Left renal pelvis (tissue), 4 donors: ENCODE measurements at places on chromosomes 16 and 17. TPM values are rescaled to one million over a fixed set of nuclear protein-coding genes. Genes with fewer than 3 reads are reported as not detected.
A peak's percentile ranks its signal among the peaks of the same experiment; 100 is the strongest.

The CSF3 gene
- 0.23 TPM for polyA plus RNA-seq

The BLMH gene
- 85.5 TPM for polyA plus RNA-seq

The TAC4 gene
- polyA plus RNA-seq: not detected

The TSPAN10 gene
- polyA plus RNA-seq: 2.1 TPM

The EFNB3 gene
- 24.9 TPM for polyA plus RNA-seq

DNA sequence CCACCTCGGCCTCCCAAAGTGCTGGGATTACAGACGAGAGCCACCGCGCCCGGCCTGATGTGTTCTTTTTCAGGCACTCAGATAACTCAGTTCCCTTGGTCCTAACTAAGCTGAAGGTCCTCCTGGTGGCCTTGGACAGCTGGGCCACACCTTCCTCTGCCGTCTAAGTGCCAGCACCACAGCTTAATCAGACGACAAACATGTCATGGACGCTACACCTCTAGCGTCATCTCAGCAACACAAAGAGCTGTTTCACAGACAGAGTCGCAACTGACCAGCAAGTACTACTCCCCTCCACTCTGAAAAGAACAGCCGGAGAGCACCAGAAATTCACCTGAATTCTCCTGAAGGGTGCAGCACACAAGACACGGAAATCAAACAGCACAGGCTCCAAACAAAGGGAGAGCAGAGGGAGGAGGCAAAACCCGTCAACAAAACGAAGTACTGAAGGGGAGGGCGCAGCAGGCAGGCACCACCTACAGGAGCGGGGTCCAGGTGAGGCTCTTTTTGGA, 4.4 kb downstream of the TRAP1 start:
- no peak for DNase-seq

DNA sequence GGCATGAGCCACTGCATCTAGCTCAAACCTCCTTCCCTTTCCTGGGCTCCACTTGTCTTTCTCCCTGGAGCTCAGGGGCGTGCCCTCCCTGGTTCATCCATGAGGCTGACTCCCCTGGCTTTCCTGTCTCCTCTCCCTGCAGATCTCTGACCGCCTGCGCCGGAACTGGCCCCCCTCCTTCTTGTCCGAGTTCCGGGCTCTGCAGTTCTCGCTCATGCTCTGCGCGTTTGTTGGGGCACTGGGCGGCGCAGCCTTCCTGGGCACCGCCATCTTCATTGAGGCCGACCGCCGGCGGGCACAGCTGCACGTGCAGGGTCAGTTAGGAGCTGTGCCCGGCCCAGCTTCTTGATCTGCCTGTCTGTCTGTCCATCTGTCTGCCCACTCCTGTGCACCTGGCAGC, 1.2 kb upstream of the LAT start:
- no peak for DNase-seq

DNA sequence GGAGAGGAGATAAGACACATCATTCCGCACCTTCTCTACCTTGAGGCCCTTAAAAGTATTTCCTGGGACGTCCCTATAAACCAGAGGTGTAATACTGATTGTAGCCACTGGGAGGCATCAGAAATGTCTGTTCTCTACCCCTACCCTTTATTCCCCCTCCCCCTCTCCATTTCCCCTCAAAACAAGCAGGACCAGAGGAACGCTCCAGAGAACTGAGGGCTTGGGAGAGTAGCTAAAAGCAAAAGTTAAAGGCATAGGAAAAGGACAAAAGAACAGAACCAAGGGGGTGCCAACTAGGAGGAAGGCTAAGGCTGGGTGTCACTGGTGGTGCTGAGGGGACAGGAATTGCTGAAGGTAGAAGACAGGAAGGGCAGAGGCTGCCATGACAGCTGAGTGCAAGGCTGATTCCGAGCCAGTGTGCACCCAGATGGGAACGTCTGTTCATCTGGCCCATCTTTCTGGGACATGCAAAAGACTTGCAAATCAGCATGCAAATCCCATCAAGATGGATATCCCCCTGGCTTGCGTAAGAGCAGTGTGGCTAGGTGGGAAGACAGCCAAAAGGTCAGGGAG, 6.7 kb downstream of the CAMTA2 start:
- no peak for DNase-seq

DNA sequence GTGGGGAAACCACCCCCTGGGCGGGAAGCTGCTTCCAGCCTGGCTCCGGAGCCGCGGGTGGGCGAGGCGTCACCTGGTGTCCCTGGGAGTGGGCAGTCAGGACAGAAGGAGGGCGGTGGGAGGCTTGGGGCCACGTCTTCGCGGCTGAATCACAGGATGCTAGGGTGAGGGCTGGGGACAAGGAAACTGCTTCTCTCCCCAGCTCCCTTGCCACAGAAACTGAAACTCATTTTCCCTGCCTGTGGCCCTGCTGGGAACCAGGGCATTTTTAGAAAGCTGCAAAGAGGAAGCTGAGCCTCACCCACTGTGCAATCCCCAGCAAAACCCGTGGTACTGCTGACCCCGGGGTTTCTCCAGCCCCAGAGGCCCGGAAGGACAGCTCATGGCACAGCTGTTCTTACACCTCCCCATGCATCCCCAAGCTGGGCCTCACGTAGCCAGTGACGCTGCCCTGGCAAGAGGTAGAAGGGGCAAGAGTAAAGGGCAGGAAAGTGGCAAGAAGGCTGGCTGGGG, 8.2 kb downstream of the RHBDF2 start:
- no peak for DNase-seq

The CD79B gene
- 2.5 TPM for polyA plus RNA-seq

DNA sequence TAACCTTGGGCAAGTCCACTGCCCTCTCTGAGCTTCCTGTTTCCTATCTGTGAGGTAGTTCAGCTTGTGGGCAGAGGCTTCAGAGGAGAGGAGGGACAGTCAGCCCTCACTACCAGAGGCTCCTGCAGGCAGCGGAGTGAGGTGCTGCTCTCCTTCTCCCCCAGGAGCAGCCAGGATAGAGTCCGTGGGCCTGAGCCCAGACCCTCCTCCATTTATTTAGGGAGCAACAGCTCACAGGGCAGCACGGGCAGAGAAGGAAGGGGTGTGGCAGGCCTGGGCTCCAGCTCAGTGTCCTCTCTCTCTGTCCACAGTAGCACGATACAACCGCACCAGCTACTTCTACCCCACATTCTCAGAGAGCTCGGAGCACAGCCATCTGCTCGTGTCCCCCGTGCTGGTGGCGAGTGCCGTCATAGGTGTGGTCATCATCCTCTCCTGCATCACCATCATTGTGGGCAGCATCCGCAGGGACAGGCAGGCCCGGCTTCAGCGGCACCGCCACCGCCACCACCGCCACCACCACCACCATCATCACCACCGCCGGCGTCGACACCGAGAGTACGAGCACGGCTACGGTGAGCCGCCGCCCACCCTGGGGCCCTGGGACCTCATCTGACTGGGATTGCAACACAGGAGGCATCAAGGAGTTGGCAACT, 42.3 kb downstream of the BEAN1 start:
- DNase-seq: no peak

GRCh38 chr17:8117980-8118768, at the start of gene ALOXE3:
Gene ALOXE3 (minus strand): TSS chr17:8118514. CDS start chr17:8117990, 524 bp downstream.
- DNase-seq: no peak

DNA sequence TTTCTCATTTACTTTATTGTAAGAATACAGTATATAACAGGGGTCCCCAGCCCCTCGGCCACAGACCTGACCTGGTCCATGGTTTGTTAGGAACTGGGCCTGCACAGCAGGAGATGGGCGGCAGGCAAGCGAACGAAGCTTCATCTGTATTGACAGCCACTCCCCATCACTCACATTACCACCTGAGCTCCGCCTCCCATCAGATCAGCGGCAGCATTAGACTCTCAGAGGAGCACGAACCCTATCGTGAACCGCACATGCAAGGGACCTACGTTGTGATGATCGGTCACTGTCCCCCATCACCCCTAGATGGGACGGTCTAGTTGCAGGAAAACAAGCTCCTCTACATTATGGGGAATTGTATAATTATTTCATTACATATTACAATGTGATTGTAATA, 410.6 kb downstream of the SLC39A11 start:
- no peak for DNase-seq

DNA sequence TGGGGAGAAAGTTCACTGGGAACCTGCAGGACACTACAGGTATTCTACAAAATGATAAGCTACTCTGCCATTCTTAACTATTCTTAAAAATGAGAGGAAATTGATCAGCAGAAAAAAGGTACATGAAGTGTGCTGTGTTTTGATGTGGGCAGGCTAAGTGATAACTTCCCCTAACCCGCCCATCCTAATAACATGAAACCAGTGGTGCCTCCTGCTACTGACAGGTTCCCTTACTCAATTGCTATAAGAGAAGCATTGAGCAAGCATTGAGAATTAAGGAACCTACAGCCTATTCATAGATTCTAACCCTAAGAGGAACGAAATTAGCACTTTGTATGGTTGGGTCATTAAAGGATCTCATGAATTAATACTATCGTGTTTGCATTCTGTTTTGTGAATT, 18.9 kb downstream of the XYLT1 start:
- no peak for DNase-seq

The TMC8 gene
- 2.6 TPM for polyA plus RNA-seq

- no peak for DNase-seq
Observed at GRCh38 chr16:28309811-28310311, 17.5 kb downstream of the SBK1 start.

The SLC25A11 gene
- 40.5 TPM for polyA plus RNA-seq

- no peak for DNase-seq
Observed at GRCh38 chr16:22219389-22220068, 13.5 kb downstream of the EEF2K start.

DNA sequence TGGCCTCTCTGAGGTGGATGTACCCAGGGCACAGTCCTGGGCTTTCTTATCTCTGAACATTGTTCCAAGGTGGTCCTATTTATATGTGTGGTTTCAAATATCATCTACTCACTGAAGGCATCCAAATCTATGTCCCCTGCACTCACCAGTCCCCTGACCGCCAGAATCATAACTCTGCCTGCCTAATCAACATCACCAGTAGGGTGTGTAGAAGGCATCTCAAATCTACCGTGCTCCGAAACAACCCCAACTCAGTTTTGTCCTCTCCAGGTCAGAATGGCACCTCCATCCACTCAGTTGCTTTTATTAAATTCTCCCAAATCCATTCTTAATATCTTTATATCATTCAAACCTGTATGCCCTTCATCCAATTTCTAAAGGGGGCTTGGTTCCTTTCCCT, 536.3 kb downstream of the GRIN2A start:
- no peak for DNase-seq

- no peak for DNase-seq
Observed at GRCh38 chr16:75733305-75734211, 7.3 kb upstream of the CPHXL start.

The TP53TG3C gene
- not detected for polyA plus RNA-seq

DNA sequence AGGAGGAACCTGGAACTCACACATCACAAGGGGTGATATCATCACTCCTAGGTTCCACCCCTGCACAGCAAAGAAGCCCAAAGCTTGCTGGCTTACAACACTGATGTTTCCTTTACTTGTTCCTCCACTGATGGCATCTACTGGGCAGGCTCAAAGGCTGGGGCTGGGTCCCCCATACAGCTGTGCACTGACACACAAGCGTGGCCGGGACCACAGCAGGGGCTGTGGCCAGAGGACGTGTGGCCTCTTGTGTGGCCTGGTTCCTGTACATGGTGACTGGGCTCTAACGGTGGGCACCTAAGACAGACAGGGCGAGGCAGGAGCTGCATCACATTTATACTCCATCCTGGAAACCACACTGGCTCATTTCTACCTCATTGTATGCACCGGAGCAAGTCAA, 264.4 kb upstream of the FOXF1 start:
- no peak for DNase-seq

DNA sequence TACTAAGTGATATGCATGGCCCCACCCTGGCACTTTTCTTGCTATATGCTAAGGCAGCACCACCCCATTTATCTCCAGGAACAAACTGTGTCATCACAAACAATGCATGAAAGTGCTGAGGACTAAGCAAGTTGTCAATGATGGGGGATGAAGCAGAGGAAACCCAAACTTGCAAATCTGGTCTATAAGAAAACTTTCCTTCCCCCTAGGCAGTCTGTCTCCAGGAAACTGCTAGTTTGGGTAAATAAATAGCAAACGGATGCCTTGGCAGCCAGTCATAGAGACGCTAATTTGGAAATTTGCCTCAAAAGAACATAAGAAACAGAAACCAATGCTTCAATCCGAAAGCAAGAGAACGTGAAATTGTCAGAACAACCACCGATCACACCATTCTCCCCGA, 5.6 kb upstream of the HSBP1 start:
- peak; percentile 42 for DNase-seq

DNA sequence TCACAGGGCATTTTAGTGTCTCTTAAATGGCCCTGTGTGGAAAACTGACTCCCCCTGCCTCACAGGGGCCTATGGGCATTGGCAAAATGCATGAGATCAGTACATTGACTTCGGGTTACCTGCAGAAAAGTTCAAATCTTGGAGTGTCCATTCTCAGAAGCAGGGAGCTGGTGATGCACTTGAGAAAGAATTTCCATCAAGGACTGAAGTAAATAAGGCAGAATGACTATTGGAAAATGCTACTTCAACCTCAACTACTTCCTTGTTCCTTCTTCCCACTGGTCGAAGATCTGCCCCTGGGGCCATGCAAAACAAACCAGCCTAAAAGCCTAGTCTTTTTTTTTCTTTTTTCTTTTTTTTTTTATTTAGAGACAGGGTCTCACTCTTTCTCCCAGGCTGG, 13.8 kb upstream of the GSDMA start:
- DNase-seq: no peak

DNA sequence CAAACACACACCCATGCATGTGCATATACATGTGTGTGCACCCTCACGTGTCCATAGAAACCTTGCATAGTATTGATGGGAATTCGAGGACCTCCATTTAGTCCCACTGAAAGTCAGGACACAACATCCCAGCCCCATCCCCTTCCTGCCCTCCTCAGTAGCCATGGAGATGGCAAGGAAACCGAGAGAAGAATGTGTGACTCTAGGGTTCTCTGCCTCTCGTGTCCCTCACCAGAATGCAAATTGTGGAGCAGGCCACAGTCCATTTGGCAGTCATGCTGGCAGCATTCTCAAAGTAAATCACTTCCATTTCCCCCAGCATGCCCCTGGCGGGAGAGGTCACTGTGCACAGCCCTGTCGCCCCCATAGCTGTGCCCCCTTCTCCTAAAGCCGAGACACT, 141.1 kb downstream of the MSI2 start:
- DNase-seq: no peak

DNA sequence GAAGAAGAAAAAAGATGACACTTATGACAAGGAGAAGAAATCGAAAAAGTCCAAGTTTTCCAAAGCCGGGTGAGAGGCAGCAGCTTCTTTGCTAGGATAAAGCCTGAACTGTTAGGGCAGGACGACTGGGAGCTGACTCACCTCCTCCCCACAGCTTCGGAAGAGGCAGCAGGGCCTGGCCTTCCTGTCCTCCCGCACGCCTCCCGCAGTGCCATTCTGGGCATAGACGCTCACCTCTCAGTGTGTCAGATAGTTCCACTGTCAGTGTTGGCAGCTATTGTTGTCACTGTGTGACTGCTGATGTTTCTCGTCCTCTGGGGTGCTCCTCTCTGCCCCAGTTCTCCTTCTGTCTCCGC, 12.6 kb downstream of the UBN1 start:
- DNase-seq: no peak

DNA sequence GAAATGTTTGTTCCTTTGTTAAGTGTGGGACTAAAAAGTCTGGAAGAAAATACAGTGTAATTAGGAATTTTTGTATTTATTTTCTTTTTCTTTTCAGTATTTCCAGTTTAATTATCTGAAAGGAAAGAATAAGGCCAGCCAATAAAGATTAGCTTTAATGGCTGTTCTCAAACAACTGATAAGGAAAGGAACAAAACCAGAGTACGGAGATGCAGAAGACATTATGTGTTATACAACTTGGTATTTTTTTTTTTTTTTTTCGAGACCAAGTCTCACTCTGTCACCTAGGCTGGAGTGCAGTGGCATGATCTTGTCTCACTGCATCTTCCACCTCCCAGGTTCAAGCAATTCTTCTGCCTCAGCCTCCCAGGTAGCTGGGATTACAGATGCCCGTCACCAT, 47.5 kb downstream of the SNTB2 start:
- DNase-seq: no peak

GRCh38 chr16:3578610-3579551, 1.7 kb upstream of the NLRC3 start:
- no peak for DNase-seq
